ENCODE measurements at places on chromosomes 4 and X.

- DNase-seq = peak; percentile 33
These were observed 340.3 kb upstream of the GRID2 start for GRCh38 chr4:91963486-91963885.

- DNase-seq = no peak
These were observed 66.5 kb upstream of the LANCL3 start for GRCh38 chrX:37504991-37505390.

GRCh38 chr4:120304801-120305200 lies 238.2 kb upstream of the MAD2L1 start:
- peak; percentile 31 for DNase-seq

DNA sequence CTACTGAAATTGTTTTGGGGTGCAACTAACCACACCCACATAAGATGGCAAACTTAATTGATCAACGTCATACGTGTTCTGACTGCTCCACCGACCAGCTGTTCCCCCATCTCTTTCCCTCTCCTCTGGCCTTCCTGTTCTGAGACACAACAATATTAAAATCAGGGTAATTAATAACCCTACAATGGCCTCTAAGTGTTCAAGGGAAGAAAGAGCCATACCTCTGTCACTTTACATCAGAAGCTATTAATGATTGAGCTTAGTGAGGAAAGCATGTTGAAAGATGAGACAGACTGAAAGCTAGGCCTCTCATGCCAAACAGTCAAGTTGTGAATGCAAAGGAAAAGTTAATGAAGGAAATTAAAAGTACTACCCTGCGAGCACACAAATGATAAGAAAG lies 173.9 kb upstream of the FTHL17 start:
- DNase-seq = no peak

GRCh38 chr4:8641931-8642650 lies 49.5 kb downstream of the CPZ start:
- no peak for DNase-seq

DNA sequence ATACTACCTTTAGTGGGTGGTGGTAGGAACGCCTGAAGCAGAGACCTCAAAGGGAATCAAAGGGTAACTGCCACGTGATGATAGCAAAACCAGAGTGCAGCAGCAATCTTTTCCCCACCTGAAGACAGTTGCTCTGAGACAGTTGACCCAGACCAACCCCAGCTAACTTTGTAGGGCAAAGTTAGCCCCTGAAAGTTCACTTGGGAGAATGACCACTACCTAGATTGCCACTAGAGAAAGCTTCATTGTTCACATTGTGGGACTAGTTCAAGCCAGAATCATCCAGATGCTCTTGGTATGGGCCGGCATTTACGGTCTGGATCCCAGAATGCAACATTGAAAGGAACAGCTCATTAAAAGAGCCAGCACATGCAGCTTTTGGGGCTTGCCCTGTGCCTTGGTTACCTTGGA lies 4.1 kb downstream of the SEPTIN6 start:
- DNase-seq = no peak

All from stromal cell of bone marrow (primary cell).